Psoas muscle (tissue), 8 donors: ENCODE measurements at places on chromosomes 5 and 9. TPM values are rescaled to one million over a fixed set of nuclear protein-coding genes. Genes with fewer than 3 reads are reported as not detected.

Gene KIF12
- 0.03 TPM for polyA plus RNA-seq

Gene JADE2
- 6.0 TPM for polyA plus RNA-seq

Gene MLANA
- polyA plus RNA-seq, result 0.03 TPM

Gene MYOT
- polyA plus RNA-seq, result 94.2 TPM

- no peak overlapping the region for H3K4me3 ChIP-seq
- DNase-seq, result no peak
- H3K36me3 ChIP-seq, result no peaks in the 10 kb centered on the region
- no peak overlapping the region for H3K27ac ChIP-seq
- no peaks in the 10 kb centered on the region for H3K4me1 ChIP-seq
These were observed 153.1 kb downstream of the PCSK1 start for GRCh38 chr5:96279801-96280542.

DNA sequence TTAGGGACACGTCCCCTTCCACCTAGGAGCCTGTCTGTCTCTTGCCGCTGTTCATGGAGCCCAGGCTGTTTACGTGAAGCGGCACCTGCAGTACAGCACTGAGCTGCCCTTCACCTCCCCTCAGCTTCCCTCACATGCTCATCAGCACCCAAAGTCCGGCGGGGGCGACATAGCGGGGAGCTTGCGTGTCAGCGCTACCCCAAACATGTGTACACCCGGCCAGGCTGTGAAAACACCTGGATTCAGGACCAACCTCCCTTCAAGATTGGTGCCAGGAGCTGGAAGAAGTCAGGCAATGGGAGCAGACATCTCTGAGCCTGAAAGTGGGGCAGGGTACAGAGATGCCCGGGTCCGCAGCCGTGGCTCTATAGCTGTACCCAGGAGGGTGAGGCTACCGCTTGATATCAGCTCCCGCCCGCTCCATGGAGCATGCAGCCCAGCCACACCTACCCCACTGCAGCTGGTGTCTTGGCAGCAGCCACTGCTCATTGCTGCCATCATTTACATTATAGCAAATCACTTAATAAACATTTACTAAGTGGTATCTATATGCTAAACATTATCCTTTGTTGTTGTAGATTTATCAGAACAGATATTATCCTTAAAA, 712.1 kb downstream of the CDH9 start:
- no peaks in the 10 kb centered on the region for H3K27me3 ChIP-seq
- DNase-seq, result peak; percentile 38
- no peaks in the 10 kb centered on the region for H3K4me1 ChIP-seq
- no peak overlapping the region for H3K4me3 ChIP-seq

DNA sequence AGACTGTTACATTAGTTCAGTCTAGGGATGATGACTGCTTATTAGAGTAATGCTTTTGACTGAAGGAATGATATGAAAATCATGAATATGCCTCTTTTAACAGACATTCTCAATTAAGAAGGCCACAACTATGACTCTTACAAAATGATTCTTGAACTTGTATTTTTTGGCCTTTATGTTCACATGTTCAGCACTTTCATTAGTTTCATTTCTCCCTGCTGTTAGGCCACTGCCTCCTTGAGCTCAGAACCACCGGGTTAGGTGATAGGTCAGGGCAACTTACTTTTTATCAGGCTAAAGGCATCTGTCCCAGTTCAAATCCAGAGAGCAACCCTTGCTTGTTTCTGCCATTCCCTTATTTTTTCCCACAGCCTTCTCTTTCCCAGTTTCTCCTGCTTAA, 235.2 kb upstream of the ELL2 start:
- no peaks in the 10 kb centered on the region for H3K36me3 ChIP-seq
- no peak for DNase-seq
- no peaks in the 10 kb centered on the region for H3K27me3 ChIP-seq
- no peak overlapping the region for H3K4me3 ChIP-seq
- H3K4me1 ChIP-seq, result no peaks in the 10 kb centered on the region

DNA sequence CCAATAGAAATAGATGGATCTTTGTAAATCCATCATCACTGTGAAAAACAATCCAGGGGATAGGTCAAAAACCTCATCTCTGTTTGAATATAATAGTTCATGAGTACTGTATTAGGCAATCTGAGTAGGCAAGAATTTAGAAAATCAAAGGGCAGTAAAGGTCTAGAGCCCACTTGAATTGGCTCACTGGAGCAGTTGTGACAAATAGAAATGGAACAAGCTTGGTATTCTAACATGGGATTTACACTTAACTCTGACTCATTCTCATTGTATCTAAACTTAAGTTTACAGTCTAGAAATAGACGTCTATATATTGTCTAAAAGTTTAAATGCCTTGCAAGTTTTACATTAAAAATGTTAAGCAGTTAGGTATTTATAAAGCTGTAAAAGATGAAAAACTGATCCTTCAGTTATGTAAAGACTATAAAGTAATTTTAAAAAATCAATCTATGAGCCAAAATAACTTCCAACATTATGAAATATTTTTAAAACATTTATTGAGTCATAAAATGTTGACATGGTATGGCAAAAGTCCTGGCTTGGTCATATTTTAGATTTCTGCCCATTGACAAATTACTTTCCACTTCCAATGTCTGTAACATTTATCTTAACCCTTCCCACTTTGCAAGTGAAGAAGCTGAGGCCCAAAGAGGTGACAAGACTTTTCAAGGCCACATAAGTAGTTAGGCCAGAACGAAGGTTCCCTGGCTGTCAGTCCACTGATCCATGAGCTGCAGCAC, 203.7 kb upstream of the NREP start:
- H3K27me3 ChIP-seq, result no peaks in the 10 kb centered on the region
- DNase-seq, result no peak
- no peak overlapping the region for H3K27ac ChIP-seq
- H3K4me1 ChIP-seq, result no peaks in the 10 kb centered on the region
- no peak overlapping the region for H3K4me3 ChIP-seq
- no peaks in the 10 kb centered on the region for H3K36me3 ChIP-seq

- H3K27me3 ChIP-seq, result no peaks in the 10 kb centered on the region
- no peak for DNase-seq
- no peaks in the 10 kb centered on the region for H3K36me3 ChIP-seq
- no peaks in the 10 kb centered on the region for H3K4me1 ChIP-seq
- no peak overlapping the region for H3K4me3 ChIP-seq
These were observed 101.9 kb downstream of the FBXL7 start for GRCh38 chr5:15601853-15602252.

- DNase-seq, result no peak
- peaks cover 95% of the 10 kb centered on the region for H3K4me1 ChIP-seq
- H3K27ac ChIP-seq, result peak overlapping the region; percentile 93
- H3K4me3 ChIP-seq, result no peak overlapping the region
- no peaks in the 10 kb centered on the region for H3K27me3 ChIP-seq
These were observed 288.4 kb downstream of the AOPEP start for GRCh38 chr9:95014917-95015316.

DNA sequence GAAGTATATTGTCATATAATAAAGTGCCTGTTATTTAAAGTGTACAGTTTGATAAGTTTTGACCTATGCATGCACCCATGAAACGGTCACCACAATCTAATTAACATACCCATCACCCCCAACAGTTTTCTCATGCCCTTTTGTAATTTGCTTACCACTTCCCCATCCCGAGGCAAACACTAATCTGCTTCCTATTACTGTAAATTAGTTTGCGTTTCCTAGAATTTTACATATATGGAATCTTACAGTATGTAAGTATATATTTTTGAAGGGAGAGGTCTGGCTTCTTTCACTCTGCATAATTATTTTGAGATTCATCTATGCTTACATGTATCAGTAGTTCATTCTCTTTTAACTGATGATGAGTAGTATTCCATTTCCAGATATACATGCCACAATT, 56.5 kb downstream of the AMBP start:
- no peak overlapping the region for H3K4me3 ChIP-seq
- H3K27ac ChIP-seq, result no peak overlapping the region
- no peaks in the 10 kb centered on the region for H3K4me1 ChIP-seq
- no peaks in the 10 kb centered on the region for H3K27me3 ChIP-seq
- DNase-seq, result no peak

DNA sequence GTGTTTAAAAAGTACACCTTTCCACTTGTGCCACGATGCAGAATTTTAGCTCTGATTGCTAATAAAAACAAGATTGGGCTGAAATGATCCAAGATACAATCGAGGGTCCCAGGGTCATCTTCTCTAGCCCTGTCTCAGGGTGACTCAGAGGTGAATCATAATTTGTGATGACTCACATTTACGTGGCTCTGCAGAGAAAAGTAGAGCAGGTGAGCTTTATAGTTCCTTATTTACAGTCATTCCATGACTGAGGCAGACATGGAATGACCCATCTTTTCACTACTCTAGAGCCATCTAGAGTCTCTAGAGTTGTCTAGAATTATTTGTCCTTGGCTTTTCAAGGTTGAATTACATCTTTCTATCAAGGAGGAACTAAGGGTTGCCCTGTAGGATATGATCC, 155.2 kb downstream of the GAS1 start:
- H3K4me3 ChIP-seq, result no peak overlapping the region
- no peak for DNase-seq
- no peaks in the 10 kb centered on the region for H3K27me3 ChIP-seq
- H3K4me1 ChIP-seq, result no peaks in the 10 kb centered on the region

DNA sequence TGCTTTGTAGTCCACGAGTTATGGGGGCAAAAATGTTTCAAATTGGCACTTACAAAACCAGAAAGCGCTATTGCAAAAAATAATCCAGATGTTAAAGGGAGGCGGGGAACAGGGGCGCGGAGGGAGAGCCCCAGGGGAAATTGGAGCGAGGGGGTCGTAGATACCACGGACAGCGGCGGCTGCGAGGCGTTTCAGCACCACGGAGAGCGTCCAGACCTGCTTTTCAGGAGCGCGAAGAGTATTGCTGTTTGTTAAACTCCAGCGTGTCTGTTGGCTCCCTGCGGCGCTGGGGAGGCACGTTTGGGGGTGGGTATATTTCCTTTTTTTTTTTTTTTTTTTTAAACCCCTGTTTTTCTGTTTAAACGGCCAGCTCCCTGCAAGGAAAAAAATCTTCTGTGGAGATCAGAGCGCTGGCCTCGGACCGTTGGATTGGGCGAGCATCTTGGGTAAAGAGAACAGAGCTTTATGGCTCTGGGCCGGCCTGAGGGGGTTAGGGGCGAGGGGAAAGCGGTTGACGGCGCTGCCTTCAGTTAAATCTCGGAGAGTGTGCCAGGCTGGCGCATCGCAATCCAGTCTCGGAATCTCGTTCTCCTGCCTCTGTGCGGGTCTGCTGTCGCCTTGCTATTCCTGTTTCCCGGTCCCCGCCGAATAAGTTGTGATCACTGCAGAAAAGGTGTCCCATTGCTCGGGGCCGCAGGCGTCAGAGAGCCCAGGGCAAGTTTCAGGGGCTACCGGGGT, at the start of gene GLRA1:
GLRA1 (minus strand) TSS at position 288 of the 738 bp plus-strand sequence. CDS start 302 bp downstream, outside the sequence.
- H3K4me3 ChIP-seq, result no peak within 1 kb of the TSS
- peak; percentile 59 for DNase-seq
- H3K4me1 ChIP-seq, result no peaks in the 10 kb centered on the region
- no peaks in the 10 kb centered on the region for H3K36me3 ChIP-seq
- no peaks in the 10 kb centered on the region for H3K27me3 ChIP-seq
- no peak within 1 kb of the TSS for H3K27ac ChIP-seq

GRCh38 chr9:133873461-133873891, 118.6 kb downstream of the VAV2 start:
- H3K27ac ChIP-seq, result no peak overlapping the region
- H3K4me3 ChIP-seq, result no peak overlapping the region
- H3K36me3 ChIP-seq, result no peaks in the 10 kb centered on the region

DNA sequence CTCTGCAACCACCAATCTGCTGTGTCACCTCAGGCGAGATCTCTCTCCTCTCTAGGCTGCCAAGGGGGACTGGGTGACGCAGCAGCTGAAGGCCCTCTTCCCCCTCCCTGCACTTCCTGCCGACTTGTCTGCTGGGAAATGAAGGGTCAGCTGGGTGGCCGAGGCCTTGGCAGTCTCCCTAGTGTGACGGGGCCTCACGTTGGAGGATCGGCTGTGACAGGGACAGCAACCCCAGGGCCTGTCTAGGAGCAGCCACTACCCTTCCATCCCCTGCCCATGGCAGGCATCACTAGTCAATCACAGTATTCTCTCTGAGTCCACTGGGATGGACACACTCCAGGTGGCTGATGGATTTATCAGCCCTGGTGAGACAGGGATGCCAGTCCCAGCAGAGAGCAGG, 107.3 kb upstream of the SARDH start:
- peaks cover 43% of the 10 kb centered on the region for H3K27me3 ChIP-seq
- no peaks in the 10 kb centered on the region for H3K36me3 ChIP-seq
- peaks cover 2% of the 10 kb centered on the region for H3K4me1 ChIP-seq
- H3K4me3 ChIP-seq, result peak overlapping the region; percentile 22

DNA sequence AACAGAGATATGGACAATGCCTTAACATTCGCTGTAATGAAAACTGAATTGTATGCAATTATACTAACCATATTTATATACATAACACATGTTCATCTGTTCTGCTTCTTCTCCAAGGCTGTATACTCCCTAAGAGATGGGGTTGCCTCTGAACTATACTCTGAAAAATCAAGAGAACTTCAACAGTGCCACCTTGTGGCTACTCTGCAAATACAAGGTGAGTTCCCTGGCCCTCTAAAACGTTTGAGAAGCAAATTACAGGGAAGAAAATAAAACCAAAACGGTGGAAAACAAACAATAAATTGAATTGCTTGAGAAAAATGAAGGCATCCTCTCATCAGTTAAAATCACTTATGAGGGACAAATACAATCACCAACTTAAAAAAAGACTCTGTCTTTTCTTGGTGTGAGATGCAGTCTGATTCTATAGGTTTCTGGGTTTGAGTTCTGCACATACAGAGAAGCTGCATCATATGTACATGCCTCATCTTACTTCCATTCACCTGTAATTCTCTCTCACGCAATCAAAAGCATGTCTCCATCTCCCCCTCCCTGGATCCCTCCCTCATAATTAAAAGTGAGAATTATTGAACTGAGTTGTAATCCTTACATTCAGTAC, 98.6 kb downstream of the FBXW11 start:
- DNase-seq, result no peak
- peaks cover 8% of the 10 kb centered on the region for H3K4me1 ChIP-seq
- H3K36me3 ChIP-seq, result no peaks in the 10 kb centered on the region
- H3K27ac ChIP-seq, result no peak overlapping the region

GRCh38 chr9:126513159-126514036, 100.3 kb upstream of the LMX1B start:
- H3K27me3 ChIP-seq, result no peaks in the 10 kb centered on the region
- no peak for DNase-seq
- H3K4me3 ChIP-seq, result no peak overlapping the region
- no peaks in the 10 kb centered on the region for H3K4me1 ChIP-seq

- no peak overlapping the region for H3K27ac ChIP-seq
- H3K4me1 ChIP-seq, result peaks cover 8% of the 10 kb centered on the region
- H3K27me3 ChIP-seq, result no peaks in the 10 kb centered on the region
- no peaks in the 10 kb centered on the region for H3K36me3 ChIP-seq
- no peak overlapping the region for H3K4me3 ChIP-seq
- no peak for DNase-seq
These were observed 136.1 kb upstream of the RUSC2 start for GRCh38 chr9:35353731-35354365.

DNA sequence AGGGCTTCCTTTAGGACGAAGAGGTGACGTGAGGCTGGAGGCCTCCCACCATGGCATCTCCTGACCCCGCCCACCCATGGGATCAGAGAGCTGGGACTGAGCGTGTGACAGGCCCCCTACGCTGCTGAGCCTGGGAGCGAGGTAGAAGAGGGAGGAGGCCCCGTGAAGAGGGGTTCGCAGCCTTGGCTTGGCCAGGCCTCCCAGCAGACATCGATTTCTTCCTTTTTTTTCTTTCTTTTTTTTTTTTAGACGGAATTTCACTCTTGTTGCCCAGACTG, 39.5 kb downstream of the PTGES start:
- H3K4me3 ChIP-seq, result no peak overlapping the region
- no peak overlapping the region for H3K27ac ChIP-seq
- H3K36me3 ChIP-seq, result no peaks in the 10 kb centered on the region
- no peak for DNase-seq
- H3K27me3 ChIP-seq, result peaks cover 2% of the 10 kb centered on the region
